ENCODE measurements at places on chromosomes 11 and 22.

DNA sequence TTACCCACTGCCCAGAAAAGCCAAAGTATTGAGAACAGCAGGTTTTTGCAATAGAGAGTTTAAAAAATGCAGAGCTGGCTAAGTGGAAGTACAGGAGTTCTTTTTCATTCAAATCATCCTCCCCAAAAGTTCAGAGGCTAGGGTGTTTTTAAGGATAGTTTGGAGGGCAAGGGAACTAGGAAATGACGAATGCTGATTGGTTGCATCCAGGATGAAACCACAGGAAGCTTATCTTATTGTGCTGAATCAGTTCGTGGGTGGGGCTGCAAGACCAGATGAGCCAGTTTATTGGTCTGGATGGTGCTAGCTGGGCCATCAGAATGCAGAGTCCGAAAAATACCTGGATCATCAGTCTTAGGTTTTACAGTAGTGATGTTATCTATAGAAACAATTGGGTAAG lies 1427.1 kb downstream of the LRRC4C start:
- DNase-seq, result no peak

DNA sequence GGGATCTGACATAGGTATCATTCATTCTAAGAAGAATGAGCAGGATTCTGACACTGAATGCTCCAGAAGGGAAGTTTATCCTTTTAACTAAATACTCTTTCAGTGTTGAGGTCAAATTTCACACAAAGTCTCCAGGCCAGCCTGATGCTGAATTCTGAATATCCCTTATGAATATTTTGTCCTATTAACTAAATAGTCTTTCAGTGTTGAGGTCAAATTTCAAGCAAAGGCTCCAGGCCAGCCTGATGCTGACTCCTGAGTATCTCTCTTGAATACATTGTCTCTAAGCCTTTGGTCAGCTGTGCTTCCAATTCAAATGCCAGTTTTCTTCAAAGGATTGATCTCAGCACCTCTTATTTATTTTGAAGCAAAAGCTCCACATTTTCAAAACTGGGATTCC lies 676.8 kb downstream of the NTM start:
- DNase-seq, result no peak

DNA sequence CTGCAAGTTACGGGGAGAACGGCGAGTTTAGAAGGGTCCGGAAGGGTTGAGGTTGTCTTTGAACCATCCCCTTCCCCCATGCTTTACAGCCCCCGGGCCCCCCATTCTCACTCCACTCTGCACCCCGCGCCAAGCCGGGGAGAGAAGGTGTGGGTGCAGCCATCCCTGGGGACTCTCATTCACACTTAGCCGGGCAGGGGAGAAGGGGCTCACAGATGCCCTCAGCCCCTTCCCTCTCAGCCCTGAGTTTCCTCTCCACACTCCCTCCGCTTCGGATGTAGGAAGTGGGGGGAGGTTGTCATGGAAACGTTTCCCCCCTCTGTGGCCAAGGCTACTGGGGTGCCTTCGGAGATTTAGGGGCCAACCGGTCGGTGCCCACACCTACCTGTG lies 334 bp downstream of the CADM1 start:
- no peak for DNase-seq

DNA sequence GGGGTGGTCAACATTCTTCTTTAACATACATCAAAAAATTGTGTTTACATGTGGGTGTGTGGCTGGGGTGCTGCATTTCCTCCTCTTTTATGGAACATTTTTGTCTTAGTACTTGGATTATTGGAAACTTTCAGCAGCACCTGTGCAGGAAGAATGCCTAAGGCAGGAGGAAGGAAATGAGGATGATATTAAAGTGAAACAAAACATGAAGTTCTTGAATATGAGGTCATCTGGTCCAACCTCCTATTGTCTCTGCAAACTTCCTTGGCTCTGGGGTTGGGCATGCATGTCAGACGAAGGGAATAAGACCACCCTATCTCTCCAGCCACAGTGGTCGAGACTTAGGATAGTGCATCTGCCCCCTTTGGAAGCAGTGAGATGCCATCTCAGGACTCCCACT lies 20.6 kb upstream of the OR9Q1 start:
- DNase-seq, result no peak

- DNase-seq, result no peak
Measured at GRCh38 chr22:28440592-28441390, 238.8 kb downstream of the TTC28 start.

GRCh38 chr22:24810043-24810749 lies 4.2 kb downstream of the SGSM1 start:
- DNase-seq, result peak; percentile 67

GRCh38 chr22:37207981-37208380 lies 4.3 kb downstream of the SSTR3 start:
- no peak for DNase-seq

DNA sequence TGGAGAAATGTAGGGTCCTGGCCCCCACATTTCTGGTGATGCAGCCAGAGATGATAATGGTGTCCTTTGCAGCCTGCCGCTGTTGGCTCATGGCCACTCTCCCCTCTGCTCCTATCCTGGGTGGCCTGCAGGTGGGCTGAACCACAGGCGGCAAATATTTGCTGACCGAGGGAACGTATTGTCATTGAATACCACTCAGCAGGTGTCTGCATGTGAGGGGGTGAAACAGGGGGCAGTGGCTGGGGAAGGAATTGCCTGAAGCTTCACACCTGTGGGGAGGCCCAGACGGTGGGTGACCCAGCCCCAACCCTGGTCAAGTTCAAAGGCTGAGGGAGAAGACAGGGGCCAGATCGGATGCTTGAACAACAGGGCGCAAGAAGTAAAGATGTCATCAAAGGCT lies 73.3 kb upstream of the WNT11 start:
- no peak for DNase-seq

- DNase-seq, result no peak
Measured at GRCh38 chr22:32522237-32522636, 47.6 kb downstream of the FBXO7 start.

DNA sequence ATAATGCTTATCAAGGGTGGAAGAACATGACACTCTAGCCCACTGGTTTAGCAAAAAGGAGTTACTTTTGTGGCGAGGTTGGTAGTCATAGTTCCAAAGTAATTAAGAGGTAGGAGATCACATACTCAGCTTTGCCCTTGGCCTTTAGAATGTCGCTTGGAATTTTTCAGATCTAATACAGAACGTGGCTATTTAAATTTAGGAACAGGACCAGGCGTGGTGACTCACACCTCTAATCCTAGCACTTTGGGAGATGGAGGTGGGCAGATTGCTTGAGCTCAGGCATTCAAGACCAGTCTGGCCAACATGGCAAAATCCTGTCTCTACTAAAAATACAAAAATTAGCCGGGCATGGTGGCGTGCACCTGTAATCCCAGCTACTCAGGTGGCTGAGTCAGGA lies 26.1 kb upstream of the ZNRF3 start:
- DNase-seq, result no peak

DNA sequence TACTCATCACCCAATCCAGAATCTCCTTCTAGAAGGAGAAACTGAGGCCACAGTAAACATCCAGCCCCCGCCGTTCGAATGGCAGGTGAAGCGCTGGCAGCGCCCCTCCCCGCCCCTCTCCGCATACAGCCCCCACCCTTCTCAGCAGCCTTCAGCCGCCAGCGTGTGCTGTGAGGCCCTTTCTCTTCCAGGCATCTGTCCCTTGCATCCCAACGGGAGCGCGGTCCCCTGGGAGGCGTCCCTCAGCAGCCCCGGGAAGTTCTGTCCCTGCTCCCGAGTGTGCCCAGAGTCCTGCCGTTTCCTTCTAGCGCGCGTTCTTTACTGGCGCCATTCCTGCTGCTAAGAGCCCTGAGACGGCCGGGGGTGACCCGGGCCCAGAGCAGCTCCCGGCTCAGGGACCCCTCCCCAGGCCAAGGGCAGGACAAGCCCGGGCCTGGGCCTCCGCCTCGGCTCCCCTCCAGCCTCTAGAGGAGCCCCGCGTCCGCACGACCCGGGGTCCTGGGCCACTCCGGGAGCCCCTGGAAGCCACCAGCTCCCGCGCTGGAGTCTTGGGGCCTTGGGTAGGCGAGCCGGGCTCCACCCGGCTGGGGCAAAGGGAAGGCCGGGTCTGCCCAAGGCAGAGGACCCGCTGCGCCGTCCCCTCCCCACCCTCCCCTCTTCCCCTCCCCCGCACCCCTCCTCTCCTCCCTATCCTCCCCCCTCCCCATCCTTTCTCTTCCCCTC lies 450.4 kb downstream of the OPCML start:
- no peak for DNase-seq

DNA sequence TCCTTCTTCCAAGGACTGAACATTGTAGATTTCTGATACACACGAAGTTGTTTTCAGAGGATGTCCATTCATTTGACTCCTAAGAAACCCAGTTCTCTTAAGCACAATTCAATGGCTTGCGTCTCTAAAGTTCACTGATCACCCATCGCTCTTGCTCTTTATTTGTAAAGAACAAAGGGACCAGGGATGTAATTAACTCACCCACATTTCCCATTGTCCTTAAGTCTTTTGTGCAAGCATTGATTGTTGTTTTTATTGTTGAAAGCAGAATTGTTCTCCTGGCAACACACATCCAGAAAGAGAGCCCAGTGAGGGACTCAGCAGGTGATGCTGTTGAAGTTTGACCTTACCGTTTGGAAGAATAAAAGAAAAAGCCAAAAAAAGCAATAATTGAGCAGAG lies 59.2 kb downstream of the SPON1 start:
- DNase-seq, result no peak

DNA sequence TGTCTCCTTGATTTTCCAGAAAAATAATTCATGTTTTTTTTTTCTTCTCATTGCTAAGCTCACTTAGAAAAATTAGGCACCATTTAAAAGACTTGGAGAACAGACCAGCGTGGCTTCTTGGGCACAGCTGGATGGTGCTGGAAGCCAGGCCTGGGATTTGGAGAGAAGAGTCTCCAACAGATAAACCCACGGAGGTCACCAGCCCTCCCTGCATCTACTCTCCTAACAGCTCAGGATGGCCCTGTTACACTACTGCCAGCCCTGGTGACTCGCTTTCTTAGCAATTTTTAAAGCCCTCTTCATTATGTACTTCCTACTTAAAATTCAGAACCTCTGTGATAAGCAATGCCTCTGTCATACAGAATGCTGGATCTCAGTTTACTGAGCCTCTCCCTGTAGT lies 1.7 kb downstream of the PTH start:
- DNase-seq, result no peak

GRCh38 chr11:15651033-15651432 lies 536.3 kb downstream of the INSC start:
- no peak for DNase-seq

DNA sequence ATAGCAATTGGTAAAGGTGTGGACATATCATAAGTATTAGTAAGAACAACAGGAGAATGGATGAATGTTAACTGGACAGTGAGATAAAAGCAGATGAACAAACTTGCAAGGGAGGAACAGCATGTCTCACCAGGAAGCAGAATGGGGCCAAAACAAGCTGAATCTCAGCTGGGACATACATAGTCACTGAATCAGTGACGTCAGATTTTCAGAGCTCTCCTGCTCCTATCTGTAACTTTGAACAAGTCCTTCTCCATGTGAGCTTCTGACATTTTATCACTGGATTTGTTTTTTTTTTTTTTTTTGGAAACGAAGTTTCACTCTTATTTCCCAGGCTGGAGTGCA lies 118.7 kb downstream of the BBOX1 start:
- DNase-seq, result no peak

GRCh38 chr11:97363331-97363730 lies 973.5 kb downstream of the JRKL start:
- DNase-seq, result no peak

DNA sequence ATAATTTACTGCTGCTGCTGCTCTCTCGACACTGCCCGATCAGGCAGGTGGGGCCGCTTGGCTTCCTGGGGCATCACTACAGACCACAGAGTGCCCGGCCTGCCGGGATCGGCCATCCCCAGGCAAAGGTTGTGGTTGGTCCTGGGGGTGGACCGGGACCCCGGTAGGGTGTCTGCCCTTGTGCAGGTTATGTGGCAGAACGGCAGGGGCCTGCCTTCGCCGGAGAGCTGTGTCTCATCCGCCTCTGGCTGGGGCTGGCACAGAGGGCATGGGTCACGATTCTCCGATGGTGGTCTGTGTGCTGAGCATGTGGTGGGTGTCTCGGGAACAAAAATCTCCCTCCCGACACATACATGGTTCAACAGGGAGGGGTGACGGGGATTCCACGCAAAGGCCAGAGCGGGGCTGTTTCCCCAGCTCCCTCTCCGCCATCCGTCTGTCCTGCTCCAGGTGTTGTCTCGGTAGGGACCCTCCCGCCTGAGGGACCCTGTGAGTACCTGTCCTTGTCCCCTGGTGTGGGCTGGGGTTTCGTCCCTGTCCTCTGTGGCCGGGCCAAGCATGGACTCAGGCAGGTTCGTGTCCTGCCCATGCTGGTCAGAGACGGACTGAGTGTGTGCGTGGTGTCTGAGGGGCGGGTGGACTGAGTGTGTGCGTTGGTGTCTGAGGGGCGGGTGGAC lies 7.8 kb downstream of the GRAMD4 start:
- no peak for DNase-seq

- no peak for DNase-seq
Measured at GRCh38 chr11:1665313-1665712, 31.7 kb upstream of the KRTAP5-6 start.

Data from activated CD4-positive, alpha-beta T cell treated with anti-CD3 and anti-CD28 coated beads, Interleukin-2, Interleukin-6, amounts not matched to agents 100 ng/mL and 50 ng/mL, durations not matched to agents 16 hours and 8 hours (primary cell).